ENCODE measurements at places on chromosomes 6 and 20. TPM values are rescaled to one million over a fixed set of nuclear protein-coding genes. Genes with fewer than 3 reads are reported as not detected.

GRCh38 chr6:80437801-80438200 lies 331.3 kb downstream of the BCKDHB start:
- DNase-seq: no peak

GRCh38 chr20:64033981-64034493 lies 1.9 kb upstream of the C20orf204 start:
- no peak for DNase-seq

DNA sequence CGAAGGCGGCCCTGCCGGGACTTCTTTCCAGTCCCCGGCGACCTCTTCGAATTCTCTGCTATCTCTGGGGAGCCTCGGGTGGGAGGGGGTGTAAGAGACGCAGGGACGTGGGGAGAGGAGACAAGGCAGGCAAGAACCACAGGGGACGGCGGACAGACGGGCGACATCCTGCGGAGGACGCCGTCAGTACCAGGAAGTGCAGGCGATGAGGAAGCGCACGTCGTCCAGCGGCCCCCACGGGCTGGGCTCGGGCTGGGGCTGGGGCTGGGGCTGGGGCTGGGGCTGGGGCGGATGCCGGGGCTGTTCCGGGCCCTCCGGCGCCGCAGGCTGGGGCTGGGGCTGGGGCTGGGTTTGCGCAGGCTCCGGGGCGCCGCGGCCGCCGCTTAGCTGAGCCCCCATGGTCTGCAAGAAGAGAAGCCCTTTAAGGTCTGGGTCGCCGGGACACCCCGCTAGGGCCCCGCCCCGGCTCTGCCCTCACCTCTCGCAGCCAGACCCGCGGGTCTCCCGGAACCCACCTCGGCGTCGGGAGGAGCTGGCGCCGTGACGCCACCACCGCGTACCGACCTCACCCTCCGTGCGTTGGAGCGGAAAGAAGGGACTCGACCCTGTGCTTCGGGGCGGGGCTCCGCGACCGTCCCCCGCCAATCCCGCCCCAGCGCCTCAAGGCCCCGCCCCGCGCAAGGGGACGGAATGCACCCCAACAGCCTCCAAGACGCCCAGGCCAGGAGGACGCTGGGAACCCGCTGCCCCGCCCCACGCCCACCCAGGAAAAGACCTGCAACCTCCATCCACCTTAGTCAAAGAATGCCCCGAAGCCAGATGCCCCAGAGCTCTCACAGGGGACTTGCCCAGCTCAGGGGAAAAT lies at the start of gene MMP24OS:
Gene MMP24OS (minus strand): TSS at position 592 of the 865 bp plus-strand sequence. CDS start 193 bp downstream, at position 399.
- peak; percentile 93 for DNase-seq

- no peak for DNase-seq
Measured at GRCh38 chr6:111668410-111668809, 62.7 kb upstream of the TRAF3IP2 start.

DNA sequence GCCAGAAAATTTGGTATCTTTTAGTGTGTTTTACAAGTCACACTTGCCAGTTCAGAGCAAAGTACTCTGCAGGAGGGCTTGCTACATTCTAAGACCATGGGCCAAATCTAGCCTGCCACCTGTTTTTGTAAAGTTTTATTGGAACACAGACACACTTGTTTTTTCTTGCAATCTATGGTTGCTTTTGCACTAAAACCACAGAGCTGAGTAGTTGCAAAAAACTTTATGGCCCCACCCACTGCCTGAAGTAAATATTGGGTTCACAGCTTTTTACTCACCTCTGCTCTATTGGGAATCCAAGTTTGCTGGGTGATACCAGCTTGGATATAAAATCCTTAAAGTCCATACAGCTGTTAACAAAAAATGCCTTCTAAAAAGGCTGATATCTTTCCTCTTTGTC lies 109.0 kb downstream of the ZFP64 start:
- no peak for DNase-seq

- DNase-seq: no peak
Measured at GRCh38 chr6:45710304-45710821, 305.3 kb downstream of the CLIC5 start.

GRCh38 chr6:859936-860335 lies 167.0 kb upstream of the EXOC2 start:
- DNase-seq: no peak

DNA sequence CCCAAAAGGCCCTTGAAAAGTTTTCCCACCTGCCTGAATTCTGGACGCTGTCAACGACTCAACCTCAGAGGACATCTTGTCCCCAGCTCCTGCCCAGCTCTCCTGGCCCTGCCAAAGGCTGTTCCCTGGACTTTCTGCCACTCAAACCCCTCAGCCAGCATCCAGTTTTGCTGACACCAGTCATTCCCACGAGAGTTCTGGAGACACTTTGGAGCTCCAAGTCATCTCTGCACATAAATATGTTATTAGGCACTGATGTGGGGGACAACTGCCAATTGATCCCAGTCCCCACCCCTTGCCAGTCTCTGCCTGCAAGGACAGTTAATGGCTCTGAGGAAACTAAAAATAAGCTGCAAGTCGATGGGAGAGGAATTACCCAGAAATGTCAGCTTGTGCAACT lies 38.9 kb upstream of the KCNB1 start:
- no peak for DNase-seq

GRCh38 chr6:38543022-38543421 lies 96.7 kb downstream of the BTBD9 start:
- no peak for DNase-seq

DNA sequence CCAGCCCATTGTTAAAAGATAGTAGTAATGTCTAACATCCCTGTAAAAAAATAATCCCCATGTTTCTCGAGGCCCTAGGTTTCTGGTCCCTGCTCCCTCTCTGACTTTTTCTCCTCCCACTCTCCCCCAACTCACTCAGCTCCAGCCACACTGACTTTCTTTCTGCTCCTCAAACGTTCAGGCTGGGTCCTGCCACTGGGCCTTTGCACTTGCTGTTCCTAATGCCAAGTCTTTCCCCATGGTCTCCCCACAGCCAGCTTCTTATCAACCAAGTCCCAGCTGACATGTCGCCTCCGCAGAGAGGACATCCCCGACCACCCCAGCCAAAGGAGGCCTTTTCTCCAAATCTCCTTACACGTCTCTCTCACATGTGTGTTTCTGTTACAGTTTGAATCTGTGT lies 21.8 kb upstream of the PTGIS start:
- DNase-seq: no peak

DNA sequence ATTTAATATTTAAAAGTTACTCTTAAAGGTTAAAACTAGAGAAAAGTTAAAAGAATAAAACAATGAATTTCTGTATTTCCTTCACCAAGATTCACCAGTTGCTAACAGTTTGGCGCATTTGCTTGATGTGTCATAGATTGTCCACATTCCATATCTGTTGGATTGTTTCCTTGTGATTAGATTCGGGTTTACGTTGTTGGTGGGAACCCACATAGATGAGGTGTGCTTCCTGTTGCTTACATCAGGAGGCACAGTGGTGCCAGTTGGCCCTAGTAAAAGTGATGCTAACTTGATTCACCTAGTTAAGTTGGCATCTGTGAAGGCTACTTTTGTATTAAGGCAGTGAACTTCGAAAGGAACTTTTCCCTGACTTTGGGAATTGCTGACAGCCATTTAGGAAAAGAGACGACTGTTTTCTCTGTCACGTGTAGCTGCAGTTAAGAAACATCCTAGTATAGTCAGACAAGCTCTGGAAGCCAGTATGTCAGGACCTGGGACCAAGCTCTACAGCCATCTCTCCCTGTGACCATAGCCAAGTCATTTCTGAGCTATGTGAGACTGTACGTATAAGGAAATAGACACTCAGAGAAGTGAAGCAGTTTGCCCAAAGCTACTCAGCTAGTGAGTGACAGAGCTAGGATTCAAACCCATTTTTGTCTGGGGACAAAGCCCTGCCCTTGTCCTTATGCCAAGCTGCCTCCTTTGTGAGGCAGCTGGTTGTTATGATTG lies 49.0 kb downstream of the PPARD start:
- no peak for DNase-seq

Gene ERVFRD-1
- total RNA-seq: not detected

Gene TMEM244
- total RNA-seq: not detected

Gene PTPRT
- 0.15 TPM for total RNA-seq

Gene CDK5RAP1
- 20.9 TPM for total RNA-seq

Gene ADA
- total RNA-seq: 15.5 TPM

Data from left lung (tissue), 14 donors.